LNCaP clone FGC (cell line): ENCODE measurements at places on chromosomes 3 and 15.

DNA sequence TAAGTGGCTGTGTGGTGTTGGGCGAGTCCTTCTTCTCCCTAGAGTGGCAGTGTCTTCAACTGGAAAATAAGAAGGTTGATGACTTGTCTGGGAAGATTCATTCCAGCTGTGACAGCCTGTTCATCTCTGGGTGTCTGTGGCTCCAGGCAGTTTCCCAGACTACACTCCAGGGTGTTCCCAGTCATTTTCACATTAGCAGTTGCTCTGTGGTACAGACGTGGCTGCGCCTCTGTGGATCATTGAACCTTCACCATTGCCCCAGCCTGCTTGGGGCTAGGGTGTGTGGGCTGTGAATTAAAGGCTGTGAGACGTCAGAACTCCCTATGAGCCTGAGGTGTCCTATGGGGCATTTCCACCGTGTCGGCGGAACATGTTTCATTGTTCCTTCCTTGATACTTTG, 239.6 kb upstream of the NR2E3 start:
- no peak for DNase-seq

- no peak for DNase-seq
Measured at GRCh38 chr15:62453375-62453774, 288.3 kb upstream of the C2CD4B start.

GRCh38 chr15:75007216-75007615, 11.9 kb downstream of the SCAMP5 start:
- no peak for DNase-seq

GRCh38 chr3:99674086-99674789, 35.8 kb downstream of the COL8A1 start:
- no peak for DNase-seq

GRCh38 chr15:29686445-29687203, 135.6 kb downstream of the TJP1 start:
- no peak for DNase-seq

GRCh38 chr3:45771831-45772230, 24.5 kb downstream of the SLC6A20 start:
- DNase-seq: no peak

GRCh38 chr3:52469001-52469400, 13.6 kb downstream of the NISCH start:
- DNase-seq: peak; percentile 62

- peak; percentile 22 for DNase-seq
Measured at GRCh38 chr3:118628704-118629341, 405.8 kb downstream of the IGSF11 start.

DNA sequence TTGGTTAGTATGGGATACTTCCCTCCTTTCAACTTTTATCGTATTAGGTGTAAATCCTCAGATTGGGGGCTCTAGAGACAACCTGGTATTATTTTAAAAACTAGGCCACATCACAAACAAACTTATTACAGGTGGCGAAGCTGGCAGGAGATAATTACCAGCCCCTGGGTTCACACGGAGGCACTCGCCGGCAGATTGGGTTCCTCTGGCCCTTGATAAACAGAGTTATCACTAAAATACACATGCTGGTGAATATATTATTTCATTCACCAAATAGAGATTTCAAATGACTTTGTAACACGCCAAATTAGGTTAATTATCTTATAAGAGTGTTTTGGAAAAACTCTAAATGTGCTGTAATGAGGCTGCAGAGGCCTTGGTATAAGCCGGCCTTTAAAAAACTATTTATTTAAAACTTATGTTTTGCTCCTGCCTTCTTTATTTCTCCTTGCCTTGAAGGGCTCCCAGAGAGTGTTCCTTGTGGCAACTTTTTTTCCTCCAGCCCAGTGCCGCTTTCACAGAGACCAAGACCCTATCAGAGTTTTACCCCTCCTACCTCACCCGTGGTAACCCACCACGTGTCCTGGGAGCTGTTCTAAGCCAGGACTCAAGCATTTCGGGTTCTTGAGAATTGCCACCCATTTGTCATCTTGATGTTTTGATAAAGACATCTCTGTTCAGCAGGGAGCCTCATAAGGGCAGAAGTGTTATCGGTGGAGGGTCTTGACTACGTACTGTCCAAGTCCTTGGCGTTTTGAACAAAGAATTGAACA, 468.6 kb upstream of the CFAP20DC start:
- DNase-seq: no peak

- no peak for DNase-seq
Measured at GRCh38 chr3:191963182-191963581, 502.2 kb downstream of the PYDC2 start.

- DNase-seq: no peak
Measured at GRCh38 chr15:29018120-29018805, 132.5 kb downstream of the APBA2 start.

GRCh38 chr15:67501836-67502461, 19.0 kb upstream of the C15orf61 start:
- no peak for DNase-seq

- DNase-seq: no peak
Measured at GRCh38 chr3:120850381-120851295, 57.4 kb upstream of the STXBP5L start.

DNA sequence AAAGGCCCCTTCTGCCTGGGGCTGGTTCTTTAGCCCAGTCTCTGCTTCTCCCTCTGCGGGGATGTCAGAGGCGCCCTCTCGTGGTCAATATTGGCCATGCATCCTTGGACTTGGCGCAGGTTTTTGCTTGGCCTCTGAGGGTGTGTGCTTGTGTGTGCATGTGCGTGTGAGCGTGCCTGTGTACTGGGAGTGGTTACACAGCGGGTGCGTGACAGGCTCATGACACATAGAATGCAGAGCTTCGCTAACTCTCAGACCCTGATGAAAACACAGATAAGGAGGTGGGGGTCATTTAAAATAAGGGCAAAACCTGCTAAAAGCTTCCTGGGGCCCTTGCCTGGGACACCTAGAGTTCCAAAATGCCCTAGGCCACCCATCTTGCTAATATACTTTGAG, 160.9 kb downstream of the SMAD6 start:
- DNase-seq: peak; percentile 44

GRCh38 chr3:111248406-111248805, 176.8 kb downstream of the NECTIN3 start:
- DNase-seq: no peak

GRCh38 chr3:96803870-96804269, 10.5 kb upstream of the EPHA6 start:
- no peak for DNase-seq

DNA sequence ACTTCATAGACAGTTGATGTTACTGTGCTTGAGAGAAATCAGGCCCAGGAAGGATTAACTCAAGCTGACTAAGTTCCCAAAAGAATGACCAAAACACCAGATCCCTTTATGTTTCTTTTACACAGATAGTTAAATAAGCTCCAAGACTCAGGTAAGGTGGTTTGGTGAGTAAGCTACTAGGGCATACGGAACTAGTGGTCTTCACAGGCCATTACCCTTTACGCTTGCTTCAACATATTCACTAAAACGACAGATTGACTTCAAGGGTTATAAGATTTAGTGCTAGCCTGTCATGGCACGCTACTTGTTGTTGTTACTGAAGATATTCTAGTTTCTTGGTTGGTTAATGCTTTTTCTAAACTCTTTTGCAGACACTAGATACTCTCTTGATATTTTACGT, 369.3 kb downstream of the LPP start:
- no peak for DNase-seq

- no peak for DNase-seq
Measured at GRCh38 chr3:14845180-14845579, 26.4 kb downstream of the FGD5 start.

GRCh38 chr3:115937054-115937453, 313.7 kb downstream of the GAP43 start:
- no peak for DNase-seq

DNA sequence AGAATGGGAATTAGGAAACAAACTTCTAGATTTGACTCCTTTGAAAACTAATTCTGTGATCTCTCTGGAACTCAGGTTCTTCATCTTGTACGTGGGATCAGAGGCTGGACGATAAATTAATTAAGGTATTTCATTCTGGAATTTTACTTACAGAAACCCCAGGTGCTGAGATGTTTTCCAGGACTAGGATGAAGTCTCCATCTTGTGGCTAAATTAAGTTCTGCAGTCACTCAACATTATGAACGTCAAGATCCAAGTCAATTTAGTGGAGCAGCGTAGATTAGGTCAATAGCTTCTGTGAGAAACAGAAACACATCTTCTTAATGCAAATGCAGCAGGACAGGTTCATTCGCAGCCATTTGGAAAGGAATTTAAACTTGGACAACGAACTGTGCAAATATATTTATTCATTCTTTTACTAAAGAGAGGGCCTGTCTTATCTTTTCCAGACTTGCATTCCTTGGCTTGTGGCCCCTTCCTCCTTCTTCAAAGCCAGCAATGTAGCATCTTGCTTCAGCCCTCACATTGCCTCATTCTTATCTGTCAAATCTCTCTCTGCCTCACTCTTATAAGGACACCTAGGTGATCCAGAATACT, 26.7 kb upstream of the TMC3 start:
- DNase-seq: no peak

DNA sequence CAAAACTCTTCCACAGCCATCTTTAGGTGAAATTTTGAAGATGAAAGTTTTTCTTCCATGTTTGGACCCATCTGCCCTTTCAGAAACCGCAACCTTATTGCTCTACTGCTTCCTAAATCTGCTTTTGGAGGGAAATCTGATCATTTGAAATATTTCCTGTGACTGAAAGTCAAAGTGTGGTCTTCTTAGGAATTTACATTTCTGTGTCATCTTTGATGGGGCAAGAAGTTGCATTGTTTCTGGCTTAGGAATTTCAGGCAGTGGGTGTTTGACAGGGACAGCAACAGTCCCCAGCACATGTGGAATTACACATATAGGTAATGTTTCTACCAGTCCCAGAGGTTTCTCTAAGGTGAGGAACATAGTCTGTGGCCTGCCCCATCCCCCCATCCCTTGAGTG, 5.3 kb upstream of the TYRO3 start:
- DNase-seq: no peak

DNA sequence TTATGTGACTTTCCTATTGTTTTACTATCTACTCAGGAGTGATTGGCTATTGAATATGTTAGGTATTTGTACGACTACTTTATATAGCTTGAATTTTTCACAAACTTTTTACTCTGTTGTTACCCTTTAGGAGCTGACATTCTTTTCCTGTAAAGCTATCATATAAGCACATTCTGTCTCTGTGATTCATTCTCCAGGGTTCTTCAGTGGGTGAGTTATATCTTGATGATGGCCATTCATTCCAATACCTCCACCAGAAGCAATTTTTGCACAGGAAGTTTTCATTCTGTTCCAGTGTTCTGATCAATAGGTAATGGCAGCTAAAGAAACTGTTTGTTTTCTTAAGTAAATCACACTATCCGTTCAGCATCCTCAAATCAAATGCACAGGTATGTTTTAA, 10.1 kb upstream of the CAPN3 start:
- no peak for DNase-seq

DNA sequence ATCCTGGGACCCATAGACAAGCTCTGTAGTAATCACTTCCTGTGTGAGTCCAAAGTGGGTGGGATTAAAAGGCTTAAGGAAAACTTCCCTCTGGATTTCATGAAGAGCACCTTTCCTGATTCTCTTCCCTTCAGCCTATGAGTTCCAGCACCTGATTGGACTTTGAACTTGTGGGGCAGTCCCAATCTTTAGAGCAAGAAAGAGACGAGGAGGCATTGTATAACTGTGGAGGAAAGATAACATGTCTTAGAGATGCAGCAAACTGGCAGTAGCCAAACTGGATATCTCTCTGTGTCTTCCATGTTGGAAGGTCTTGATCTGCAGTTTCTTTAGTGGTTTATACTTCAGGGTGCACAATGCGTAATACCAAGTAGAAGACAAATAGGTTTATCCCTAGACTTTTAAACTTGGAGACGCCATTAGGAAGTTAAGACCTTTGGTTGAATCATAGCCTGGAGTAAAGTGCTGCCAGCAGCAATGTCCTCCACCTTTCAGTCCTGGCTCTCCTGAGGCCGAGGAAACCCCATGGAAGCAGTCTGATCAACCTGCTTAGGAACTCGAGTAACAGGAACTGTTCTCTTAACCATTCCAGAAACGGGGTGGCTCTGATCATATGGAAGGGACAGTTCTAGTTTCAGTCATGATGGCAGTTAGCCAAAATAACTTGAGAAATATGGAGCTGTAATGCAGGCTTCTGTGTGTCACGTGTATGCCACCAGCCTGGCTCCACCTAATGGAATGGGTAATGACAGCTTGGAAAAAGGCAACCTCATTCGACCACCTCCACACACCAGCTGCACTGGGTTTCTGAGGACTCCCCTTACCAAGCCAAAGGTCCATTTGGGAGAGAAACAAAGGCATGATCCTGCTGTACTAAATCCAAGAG, 4.7 kb downstream of the EIF1B start:
- DNase-seq: no peak

DNA sequence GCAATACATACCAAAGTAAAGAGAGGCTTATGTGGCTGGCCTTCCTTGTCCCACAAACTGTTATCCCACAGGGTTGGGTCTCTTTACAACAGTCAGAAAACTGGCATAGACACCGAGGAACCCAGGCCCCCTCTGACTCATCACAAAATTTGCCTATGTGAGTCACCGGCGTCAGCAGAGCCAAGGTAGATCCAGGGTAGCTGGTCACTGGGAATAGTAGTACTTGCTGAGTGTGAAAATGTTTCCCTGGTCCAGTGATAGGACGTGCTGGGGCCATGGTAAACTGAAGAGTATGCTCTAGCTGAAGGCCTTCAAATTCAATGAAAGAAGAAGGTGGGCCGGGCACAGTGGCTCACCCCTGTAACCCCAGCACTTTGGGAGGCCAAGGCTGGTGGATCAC, 27.1 kb upstream of the SKIL start:
- no peak for DNase-seq

GRCh38 chr15:48052946-48053345, 67.8 kb upstream of the SLC24A5 start:
- no peak for DNase-seq

DNA sequence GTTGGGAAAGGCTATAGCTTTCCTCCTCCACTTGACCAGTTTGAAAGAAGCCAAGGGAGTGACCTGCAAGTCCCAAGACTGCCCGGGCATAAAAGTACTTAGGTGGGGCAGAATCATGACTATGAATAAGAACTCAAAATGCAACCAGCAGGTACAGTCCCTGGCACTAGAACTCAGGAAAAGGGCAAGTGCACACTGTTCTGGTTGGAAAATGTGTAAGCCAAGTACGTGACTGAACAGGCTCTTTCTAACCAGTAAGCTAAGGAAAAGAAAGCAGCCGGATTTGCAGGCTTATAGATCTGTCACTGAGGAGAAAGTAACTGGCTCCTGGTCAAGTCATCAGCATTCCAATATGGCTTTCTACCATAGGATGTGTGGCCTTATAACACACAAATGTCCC, 101.2 kb upstream of the SLC4A7 start:
- DNase-seq: no peak

DNA sequence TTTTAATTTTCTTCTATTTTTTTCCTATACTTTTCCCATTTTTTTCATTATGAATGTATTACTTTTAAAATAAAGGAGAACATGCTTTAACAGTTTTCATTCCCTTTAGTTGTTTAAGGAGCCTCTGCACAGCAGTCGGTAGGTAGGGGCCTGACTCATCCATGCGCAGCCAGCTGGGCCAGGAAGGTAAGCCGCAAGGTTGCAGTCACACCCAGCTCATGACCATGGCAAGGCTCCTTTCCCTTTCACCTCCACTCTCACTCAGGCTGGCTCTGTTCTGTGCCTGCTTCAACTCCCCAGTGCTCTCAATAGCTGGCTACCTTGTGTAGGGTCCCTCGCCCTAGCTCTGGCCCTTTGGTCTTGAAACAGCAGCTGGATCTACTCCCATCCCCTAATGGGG, 17.4 kb upstream of the ANKRD34C start:
- no peak for DNase-seq

GRCh38 chr3:59517388-59517787, 467.6 kb upstream of the CFAP20DC start:
- no peak for DNase-seq

GRCh38 chr15:70100474-70101341, 3.0 kb upstream of the TLE3 start:
- no peak for DNase-seq
